ENCODE measurements at places on chromosomes 1 and 21.

- DNase-seq = no peak
These were observed 124.6 kb downstream of the ZC3H11B start for GRCh38 chr1:219488275-219488674.

DNA sequence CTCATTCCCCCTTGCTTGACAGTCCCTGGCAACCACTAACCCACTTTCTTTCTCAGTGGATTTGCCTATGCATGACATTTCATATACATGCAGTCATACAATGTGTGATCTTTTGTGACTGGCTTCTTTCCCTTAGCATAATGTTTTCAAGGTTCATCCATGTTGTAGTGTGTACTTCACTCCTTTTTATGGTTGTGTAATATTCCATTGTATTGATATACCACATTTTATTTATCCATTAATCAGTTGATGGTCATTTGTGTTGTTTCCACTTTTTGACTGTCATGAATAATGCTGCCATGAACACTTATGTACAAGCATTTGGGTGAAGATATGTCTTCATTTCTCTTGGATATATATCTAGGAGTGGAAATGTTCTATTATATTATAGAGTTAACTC is 127.7 kb upstream of the GRIK3 start:
- DNase-seq = no peak

GRCh38 chr1:212062832-212063438 is 27.4 kb downstream of the DTL start:
- no peak for DNase-seq

GRCh38 chr1:231576804-231577718 is 48.6 kb downstream of the TSNAX start:
- no peak for DNase-seq

DNA sequence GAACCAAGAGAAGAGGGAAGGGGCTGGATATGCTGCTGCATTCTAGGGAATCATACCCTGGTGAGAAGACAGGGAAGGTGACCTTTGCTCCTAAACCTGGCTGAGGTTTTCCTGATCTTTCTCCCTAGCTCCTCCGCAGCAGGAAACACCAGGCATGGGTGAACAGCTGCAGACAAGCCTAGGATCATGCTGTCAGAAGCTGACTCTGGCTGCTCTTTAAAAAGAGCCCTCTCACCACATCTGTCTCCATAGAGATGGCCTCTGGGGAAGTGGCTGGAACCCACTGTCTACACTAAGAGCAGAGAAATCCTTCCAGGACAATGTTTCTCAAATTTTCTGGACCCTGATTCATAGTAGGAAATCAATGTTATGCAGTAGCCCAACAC is 57.6 kb downstream of the CD34 start:
- no peak for DNase-seq

- DNase-seq = no peak
These were observed 497.1 kb downstream of the PTPRC start for GRCh38 chr1:199135901-199136300.

DNA sequence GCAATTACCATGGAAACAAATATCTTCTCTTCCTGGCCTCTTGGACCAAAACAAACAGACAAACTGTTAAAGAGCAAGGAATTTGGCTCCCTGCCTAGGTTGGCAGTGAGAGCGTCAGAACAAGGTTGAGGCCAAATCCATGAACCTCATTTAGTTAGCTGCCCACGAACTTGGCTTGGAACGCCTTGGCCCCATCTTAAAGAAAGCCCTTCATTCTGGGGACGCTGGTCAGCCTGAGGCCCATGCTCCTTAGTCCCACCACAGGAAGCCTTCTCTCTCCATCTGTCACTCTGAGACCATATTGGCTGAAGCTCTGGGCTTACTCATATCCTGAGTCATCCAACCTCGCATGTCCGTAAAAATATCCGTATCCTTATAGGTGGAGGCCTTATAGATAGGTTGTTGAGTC is 62.4 kb upstream of the DIRAS3 start:
- DNase-seq = no peak

- no peak for DNase-seq
These were observed 30.1 kb downstream of the NTPCR start for GRCh38 chr1:232980355-232980978.

DNA sequence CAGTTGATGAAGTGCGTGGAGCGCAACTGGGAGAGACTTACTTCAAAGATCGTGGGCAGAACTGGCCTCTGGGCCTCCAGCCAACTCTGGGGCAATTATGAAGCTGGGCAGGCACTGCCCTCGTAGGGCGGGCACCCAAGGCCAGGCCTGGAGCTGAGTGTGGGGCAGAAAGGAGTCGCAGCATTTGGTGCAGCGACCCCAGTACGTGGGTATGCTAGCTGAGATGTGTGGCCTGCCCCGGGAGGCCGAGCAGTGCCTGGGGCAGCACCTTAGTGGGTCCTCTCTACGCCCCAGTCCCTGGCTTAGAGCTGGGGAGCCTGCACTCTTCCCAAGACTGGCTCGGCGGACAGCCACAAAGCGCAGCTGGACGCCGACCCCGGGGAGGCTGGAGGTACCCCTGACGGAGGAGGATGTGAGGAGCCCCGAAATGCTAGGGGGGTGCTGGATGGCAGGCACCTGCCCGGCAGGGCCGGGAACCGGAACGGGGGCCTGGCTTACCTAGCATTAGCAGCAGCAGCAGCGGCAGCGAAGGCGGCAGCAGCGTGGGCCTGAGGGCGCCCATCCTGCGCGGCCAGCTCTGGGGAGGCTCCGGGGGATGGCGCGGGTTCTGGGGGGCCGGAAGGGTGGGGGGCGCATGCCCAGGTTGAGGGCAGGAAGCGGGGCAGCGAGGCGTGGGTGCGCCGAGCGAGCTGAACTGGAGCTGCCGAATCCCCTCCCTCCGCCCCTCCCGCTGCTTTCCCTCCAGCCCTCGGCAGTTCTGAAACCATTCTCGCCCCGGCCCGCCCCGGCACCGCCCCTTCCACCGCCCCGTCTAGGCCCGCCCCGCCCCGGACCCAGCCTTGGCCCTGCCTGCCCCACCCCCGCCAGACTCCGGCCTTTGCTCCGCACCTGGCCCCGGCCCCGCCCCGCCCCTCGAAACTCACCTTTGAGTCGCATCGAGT is at the start of gene IGSF8:
IGSF8 (minus strand) TSS at position 709 of the 941 bp plus-strand sequence; CDS start at position 562, 147 bp downstream.
- peak; percentile 93 for DNase-seq

- DNase-seq = peak; percentile 22
These were observed 572 bp downstream of the LPGAT1 start for GRCh38 chr1:211830055-211830327.

DNA sequence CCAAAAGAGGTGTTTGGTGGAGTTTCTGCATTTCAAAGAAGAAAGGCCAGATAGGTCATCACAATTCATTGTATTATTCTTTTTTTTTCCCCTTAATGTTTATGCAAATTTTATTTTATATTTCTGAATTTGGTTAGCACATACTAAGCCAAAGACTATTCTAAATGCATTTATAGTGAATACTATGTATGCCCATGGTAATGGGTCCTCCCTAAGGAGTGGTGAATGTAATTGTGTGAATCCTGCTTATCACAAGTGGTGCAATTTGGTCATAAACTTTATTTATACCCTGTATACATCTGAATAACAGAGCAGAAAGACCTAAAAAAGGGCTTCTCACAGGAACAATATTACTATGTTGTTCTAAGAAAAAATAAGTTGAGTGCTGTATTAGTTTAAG is 99.1 kb downstream of the CD247 start:
- DNase-seq = no peak

GRCh38 chr21:23822760-23823159 is 1784.5 kb downstream of the MRPL39 start:
- DNase-seq = no peak

DNA sequence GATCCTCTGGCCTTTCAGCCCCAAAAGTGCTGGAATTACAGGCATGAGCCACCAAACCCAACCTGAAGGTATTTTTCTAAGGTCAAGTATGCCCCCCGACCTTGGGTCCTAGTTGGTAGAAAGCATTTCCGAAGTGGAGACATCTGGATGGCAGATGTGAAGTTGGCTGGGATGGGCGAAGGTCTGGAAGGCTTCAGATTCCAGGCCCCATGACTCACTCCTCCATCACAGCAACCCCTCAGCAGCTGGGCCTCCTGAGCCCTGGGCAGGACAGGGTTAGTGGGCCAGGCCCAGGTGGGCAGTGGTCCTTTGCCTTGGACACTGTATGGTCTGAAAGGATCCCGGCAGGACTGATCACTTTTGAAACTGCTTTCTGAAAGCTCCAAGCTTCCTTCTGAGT is 23.3 kb downstream of the NAV1 start:
- DNase-seq = no peak

DNA sequence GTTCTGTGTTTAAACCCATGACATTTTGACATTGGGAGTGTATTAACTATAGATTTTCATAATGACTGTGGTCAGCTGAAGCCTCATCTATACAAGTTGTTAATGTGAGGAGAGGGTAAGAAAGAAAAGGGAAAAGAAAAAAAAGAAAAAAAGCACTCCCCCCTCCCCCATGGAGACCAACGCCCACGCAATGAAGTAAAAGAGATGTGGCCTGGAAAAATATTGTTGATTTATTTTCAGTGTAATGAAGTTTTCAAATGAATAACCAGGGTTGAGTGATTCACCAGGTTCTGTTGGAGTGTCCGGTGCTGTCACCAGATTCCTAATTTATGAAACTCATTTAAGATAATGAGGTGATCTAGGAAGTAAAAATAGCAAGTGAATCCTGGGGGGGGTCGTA is 4.7 kb downstream of the RNF220 start:
- no peak for DNase-seq

- DNase-seq = no peak
These were observed 5.5 kb downstream of the AIDA start for GRCh38 chr1:222706815-222707214.

DNA sequence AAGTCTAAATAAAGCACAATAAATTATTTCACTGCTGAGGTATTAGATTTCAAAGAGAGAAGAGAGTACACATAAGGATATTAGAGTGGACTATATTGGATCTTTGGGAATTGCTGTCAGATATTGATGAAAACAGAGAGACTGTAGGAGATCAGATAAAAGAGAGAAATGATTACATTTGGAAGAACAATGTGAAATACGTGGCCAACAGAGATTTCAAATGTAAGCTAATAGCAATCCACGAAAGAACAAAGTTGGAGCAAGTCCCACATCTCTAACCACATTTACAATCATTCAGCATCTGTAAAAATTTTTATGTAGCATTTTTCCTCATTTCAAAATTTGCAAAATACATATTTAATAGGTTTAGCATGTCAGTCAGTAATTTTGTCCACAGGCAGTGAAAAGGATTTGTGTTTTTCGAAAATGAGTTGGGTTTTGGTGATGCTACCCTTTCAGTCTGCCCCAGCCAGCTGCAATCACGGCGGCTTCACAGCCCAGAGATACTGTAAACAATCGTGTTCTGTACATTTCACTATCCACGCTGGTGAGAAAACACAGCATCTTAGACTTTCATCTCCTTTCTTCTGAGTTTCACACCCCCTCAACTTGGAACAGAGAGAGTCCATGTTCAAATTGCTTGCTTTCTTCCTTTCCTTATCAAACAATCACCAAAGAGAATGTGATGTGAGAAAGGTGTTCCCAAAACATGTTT is 209.1 kb upstream of the LYPLAL1 start:
- no peak for DNase-seq

DNA sequence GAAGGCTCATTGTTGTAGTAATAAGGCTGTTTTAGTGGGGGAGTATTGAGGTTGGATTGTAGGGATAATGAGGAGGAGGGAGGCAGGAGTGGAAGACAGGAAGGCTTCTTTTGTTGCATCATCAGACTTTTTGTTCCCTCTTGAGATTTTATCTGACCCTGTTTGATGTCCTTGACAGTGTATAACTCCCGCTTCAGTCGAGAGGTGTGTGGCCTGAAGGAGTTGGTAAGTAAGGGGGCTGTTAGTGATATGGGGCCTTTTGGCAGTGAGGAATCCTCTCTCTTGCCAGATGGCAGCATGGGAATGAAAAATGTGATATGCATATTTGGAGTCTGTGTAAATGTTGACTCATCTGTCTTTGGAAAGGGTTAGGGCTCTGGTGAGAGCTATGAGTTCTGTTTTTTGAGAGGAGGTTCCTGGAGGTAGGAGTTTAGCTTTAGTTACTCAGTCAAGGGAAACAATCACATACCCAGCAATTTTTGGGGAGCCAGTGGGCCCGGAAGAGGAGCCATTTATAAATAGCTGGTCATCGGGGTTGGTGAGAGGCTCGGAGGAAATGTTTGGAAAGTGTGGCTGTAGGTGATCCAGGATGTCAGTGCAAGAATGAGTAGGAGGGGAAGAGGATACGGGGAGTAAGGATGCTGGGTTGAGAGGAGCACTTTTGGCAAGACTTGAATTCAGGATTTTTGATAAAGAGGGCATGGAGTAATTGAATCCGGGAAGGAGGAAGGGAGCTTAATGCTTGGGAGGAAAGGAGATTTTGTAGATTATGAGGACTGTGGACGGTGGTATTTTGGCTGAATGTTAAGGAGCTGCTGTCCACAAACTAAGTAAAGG is 136.7 kb upstream of the ETV3 start:
- no peak for DNase-seq

DNA sequence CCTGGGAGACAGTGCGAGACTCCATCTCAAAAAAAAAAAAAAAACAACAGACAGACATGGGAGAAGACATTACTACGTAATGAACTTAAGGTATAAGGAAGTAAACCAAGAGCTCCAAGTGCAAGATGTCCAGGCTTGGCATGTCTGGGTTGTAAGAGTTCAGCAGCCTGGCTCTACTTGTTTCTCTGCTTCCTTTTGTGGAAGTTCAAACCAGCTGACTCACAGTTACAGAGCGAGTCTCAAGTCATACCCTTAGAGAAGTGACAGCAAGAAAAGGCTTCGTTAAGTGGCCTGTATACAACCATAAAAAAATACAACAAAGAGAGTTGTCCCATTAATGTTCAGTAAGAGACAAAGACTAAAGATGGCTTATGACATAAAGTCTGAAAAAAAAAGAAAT is 1.3 kb downstream of the RIT1 start:
- no peak for DNase-seq

- DNase-seq = no peak
These were observed 61.5 kb upstream of the ARHGAP29 start for GRCh38 chr1:94298861-94299260.

DNA sequence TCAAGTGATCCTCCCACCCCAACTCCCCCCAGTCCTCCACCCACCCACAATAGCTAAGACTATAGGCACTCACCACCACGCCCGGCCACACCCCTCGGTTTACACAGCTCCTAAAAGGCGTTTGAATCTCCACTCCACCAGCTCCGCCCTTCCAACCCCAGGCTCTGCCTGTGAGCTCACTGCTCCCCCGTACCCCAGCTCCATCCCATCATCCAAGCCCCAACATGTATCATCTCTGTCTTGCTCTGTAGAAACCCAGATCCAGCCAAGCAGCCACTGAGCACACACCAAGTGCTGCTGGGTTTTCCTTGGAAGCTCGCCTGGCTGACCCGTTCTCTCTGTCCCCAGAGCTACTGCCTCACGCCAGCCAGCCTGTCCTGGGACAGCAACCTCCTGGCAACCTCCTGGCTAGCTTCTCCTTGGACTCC is 12.0 kb upstream of the S100A2 start:
- DNase-seq = no peak

GRCh38 chr21:28789523-28789922 is 203.2 kb downstream of the LTN1 start:
- DNase-seq = no peak

All from stimulated activated CD4-positive, alpha-beta T cell treated with anti-CD3 and anti-CD28 coated beads, Interleukin-12 subunit alpha, Interleukin-12 subunit beta, amount 100 ng/mL, for 4 hours (primary cell).